ENCODE measurements at places on chromosomes 4 and X. TPM values are rescaled to one million over a fixed set of nuclear protein-coding genes. Genes with fewer than 3 reads are reported as not detected.

GPR173 gene
- total RNA-seq: 6.3 TPM

PHKA1 gene
- 5.1 TPM for total RNA-seq

PAGE2 gene
- total RNA-seq: not detected

CCKAR gene
- total RNA-seq: not detected

SULT1E1 gene
- not detected for total RNA-seq

DOCK11 gene
- 18.8 TPM for total RNA-seq

UGT2B15 gene
- not detected for total RNA-seq

All from neural progenitor cell (in vitro differentiated cells).